K562 (cell line): ENCODE measurements at places on chromosomes 7 and 10. TPM values are rescaled to one million over a fixed set of nuclear protein-coding genes. Genes with fewer than 3 reads are reported as not detected.

DNA sequence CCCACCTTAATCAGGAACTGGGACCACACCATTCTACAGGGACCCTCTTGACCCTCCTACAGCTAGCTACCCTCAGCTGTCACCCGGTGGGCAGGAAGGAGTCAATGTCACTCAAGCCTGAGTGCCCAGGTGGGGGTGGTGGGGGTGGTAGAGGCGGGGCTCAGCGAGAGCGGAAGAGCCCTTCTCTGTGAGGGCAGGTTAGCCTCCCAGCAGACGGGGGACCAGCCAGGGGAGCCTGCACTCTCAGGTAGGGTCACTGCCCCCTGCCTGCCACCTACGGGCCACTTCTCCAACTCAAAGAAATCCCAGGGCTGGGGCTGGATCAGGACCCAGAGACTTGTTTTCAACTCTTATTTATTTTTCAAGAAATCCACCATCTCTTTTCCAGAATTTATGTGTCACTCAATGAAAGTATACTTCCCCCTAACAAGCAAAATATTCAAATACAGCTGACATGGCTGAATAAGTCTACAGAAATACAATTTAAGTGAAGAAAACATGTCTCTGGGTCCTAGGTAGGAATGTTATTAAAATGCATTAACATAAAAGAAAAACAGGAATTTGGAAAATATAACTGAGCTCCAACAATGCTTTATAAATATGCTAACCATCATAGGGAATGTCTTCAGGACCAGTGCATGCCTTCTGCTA lies 63.4 kb upstream of the DDC start:
- peaks cover 21% of the 10 kb centered on the region; the same call in 2 of the 3 replicates for H3K36me3 ChIP-seq
- H3K27ac ChIP-seq, result no peak overlapping the region
- no peaks in the 10 kb centered on the region for H3K27me3 ChIP-seq

DNA sequence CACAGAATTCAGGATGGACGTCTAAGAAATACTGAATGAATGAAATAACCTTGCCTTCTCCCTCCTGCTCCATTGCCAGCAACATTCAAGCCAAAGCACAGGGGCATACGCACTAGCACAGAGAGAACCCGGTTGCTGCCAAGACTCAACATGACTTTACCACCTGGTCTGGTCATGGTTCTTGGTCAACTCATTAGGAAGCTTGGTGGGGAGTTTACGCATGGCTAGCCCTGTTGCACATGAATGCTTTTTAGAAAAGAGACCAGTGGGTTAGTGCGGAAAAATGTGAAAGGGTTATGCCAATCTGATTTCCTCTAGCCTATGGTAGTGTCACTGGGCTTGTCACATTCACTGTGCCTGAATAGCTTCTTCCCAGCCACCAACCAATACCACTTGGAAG lies 187.6 kb upstream of the NEBL start:
- no peaks in the 10 kb centered on the region; the same call in 2 of the 3 replicates for H3K36me3 ChIP-seq
- H3K4me1 ChIP-seq, result no peaks in the 10 kb centered on the region
- H3K27ac ChIP-seq, result no peak overlapping the region
- no peak for DNase-seq
- H3K4me3 ChIP-seq, result no peak overlapping the region

- H3K27me3 ChIP-seq, result no peaks in the 10 kb centered on the region
- H3K27ac ChIP-seq, result no peak overlapping the region
- H3K36me3 ChIP-seq, result peaks cover 8% of the 10 kb centered on the region
- H3K4me3 ChIP-seq, result no peak overlapping the region
- no peak for DNase-seq
- H3K4me1 ChIP-seq, result peaks cover 4% of the 10 kb centered on the region; the same call in 1 of the 2 replicates
Observed at GRCh38 chr10:5068274-5068984, 25.8 kb upstream of the AKR1C3 start.

- no peak overlapping the region for H3K4me3 ChIP-seq
- H3K36me3 ChIP-seq, result no peaks in the 10 kb centered on the region
- H3K4me1 ChIP-seq, result peaks cover 3% of the 10 kb centered on the region
Observed at GRCh38 chr7:47195641-47196040, 386.3 kb downstream of the TNS3 start.

DNA sequence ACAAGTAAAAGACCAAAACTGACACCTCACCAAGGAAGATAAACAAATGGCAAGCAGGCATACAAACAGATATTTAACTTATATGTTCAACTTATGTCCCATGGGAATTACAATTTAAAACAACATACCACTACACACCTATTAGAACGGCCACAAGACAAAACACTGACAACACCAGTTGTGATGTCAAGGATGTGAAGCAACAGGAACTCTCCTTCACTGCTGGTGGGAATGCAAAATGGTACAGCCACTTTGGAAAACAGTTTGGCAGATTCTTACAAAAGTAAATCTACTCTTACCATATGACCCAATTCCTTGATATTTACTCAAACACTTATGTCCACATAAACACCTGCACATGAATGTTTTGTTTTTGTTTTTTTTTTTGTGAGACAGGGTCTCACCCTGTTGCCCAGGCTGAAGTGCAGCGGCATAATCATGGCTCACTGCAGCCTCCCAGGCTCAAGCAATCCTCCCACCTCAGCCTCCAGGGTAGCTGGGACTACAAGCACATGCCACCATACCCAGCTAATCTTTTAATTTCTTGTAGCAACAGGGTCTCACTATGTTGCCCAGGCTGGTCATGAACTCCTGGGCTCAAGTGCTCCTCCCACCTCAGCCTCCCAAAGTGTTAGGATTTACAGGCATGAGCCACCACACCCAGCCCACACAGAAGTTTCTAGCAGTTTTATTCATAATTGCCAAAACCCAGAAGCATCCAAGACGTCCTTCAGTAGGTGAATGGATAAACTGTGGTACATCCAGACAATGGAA lies 27.3 kb downstream of the HERC4 start:
- no peaks in the 10 kb centered on the region; the same call in 2 of the 3 replicates for H3K36me3 ChIP-seq
- no peak overlapping the region for H3K27ac ChIP-seq
- H3K27me3 ChIP-seq, result no peaks in the 10 kb centered on the region

DNA sequence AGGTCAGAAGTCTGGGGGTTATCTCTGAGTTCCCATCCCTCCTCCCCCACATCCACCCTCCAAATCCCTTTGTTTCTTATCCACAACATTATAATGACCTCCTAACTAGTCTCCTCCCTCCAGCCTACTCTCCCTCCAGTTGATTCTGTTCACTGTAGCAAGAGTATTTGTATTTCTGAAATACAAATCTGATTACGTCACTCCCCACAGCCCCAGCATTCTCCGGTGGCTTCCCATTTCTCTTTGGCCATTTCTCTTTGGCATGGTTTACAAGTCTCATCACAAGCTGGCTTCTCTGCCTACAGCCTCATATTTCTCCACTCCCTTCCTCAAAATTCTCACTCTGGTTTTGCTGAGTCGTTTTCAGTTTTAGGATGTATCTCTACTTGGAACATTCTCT lies 24.6 kb upstream of the MRPS33 start:
- H3K4me1 ChIP-seq, result no peaks in the 10 kb centered on the region
- H3K27me3 ChIP-seq, result peaks cover 3% of the 10 kb centered on the region; the same call in 2 of the 3 replicates
- no peak for DNase-seq
- no peak overlapping the region for H3K4me3 ChIP-seq
- H3K36me3 ChIP-seq, result no peaks in the 10 kb centered on the region
- H3K27ac ChIP-seq, result no peak overlapping the region

DNA sequence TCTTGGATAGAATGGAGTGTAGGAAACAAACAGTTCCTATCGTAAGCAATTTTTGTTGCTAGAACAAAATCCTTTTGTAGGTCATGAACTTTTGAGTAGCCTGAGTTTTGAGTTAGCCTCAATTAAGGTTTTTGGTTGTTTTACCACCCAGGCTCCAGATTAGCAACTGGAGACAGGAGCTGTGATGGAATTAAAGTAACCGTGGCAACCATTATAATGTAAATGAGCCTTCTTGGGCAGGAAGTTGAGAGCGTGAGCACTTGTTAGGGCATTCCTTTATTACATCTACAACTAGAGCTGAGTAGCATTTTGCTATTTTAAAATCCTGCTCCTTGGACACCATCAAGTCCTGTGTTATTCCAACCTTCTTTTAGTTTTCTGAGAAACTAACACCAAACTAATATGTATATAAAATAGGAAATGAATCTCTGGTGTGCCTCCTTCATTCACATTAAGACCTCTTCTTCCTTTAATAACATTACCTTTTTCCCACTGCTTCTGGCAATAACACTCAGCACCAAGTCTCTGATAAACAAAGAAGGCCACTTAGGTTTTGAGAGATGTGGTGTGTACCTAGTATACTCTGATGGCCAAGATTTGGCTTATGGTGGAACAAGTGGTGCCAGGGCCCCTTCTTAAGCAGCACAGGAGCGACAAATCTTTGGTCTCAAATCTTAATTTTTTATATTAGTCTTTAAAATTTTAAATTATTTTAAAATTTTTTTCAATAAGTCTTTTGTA lies 34.0 kb downstream of the AHCYL2 start:
- no peak overlapping the region for H3K4me3 ChIP-seq
- no peaks in the 10 kb centered on the region for H3K4me1 ChIP-seq
- no peak overlapping the region for H3K27ac ChIP-seq

DNA sequence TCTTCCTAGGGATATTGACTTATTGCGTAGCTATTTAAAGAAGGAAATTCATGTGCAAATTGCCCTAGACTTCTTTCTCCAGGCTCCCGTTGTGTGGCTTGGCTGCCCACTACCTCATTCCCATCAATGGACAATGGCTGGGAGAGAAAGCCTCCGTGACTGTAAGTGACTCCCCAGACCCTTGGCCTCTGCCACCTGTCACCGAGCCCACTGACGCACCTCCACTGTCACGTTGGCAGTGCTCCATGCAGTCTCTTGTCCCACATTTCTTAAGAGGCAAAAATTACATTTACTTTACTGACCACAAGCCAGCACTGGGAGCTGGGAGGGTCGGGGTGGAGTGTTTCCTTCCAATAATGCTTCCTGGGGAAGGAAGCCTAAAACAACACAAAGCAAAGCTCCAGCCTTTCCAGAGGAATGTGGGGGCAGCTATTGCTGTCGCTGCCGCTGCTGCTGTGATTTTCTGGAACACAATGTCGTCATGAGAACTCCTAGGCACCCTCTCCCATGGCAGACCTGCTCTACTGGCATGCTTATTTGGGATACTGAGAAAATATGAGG lies 89.7 kb upstream of the STEAP1B start:
- H3K27ac ChIP-seq, result no peak overlapping the region
- H3K36me3 ChIP-seq, result peaks cover 3% of the 10 kb centered on the region; the same call in 2 of the 3 replicates
- no peaks in the 10 kb centered on the region for H3K27me3 ChIP-seq
- no peak overlapping the region for H3K4me3 ChIP-seq
- DNase-seq, result no peak

- no peak overlapping the region for H3K4me3 ChIP-seq
- H3K36me3 ChIP-seq, result no peaks in the 10 kb centered on the region
- no peaks in the 10 kb centered on the region for H3K4me1 ChIP-seq
Observed at GRCh38 chr7:147418966-147419365, 1171.6 kb upstream of the C7orf33 start.

DNA sequence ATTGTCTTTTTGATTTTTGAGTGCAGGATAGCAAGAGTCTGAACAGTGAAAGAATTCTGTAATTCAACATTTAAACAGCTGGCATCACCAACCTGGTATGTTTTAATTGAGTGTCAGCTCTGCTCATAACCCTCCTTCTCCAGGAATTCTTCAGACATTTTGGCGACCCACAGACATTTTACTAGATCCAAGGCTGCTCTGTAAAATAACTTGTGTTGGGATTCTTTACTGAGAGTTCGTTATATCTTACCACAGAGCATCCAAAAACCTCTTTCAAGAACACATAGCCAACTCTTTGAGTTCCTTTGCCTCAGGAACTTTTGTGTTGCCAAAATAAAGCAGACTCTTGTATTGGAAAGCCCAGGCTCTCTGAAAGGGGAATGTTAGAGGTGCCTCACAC lies 27.7 kb upstream of the SORCS3 start:
- H3K4me1 ChIP-seq, result no peaks in the 10 kb centered on the region
- H3K27ac ChIP-seq, result no peak overlapping the region
- H3K36me3 ChIP-seq, result no peaks in the 10 kb centered on the region
- H3K27me3 ChIP-seq, result no peaks in the 10 kb centered on the region

GRCh38 chr10:32054094-32054493 lies 2.1 kb downstream of the KIF5B start:
- peaks cover 7% of the 10 kb centered on the region for H3K4me1 ChIP-seq
- peaks cover 33% of the 10 kb centered on the region; the same call in 2 of the 3 replicates for H3K36me3 ChIP-seq
- H3K27ac ChIP-seq, result peak overlapping the region; percentile 37
- no peak for DNase-seq
- peak overlapping the region; percentile 95 for H3K4me3 ChIP-seq

GRCh38 chr10:43212043-43212721 lies 54.7 kb downstream of the RASGEF1A start:
- no peak overlapping the region for H3K27ac ChIP-seq
- H3K4me1 ChIP-seq, result peaks cover 24% of the 10 kb centered on the region
- peaks cover 70% of the 10 kb centered on the region for H3K27me3 ChIP-seq
- no peak for DNase-seq
- no peak overlapping the region for H3K4me3 ChIP-seq
- H3K36me3 ChIP-seq, result no peaks in the 10 kb centered on the region

GRCh38 chr10:131014271-131014670 lies 297.2 kb downstream of the TCERG1L start:
- H3K27me3 ChIP-seq, result peaks cover 6% of the 10 kb centered on the region; the same call in 1 of the 2 replicates
- no peak for DNase-seq
- H3K27ac ChIP-seq, result no peak overlapping the region
- H3K4me3 ChIP-seq, result no peak overlapping the region
- H3K36me3 ChIP-seq, result no peaks in the 10 kb centered on the region

DNA sequence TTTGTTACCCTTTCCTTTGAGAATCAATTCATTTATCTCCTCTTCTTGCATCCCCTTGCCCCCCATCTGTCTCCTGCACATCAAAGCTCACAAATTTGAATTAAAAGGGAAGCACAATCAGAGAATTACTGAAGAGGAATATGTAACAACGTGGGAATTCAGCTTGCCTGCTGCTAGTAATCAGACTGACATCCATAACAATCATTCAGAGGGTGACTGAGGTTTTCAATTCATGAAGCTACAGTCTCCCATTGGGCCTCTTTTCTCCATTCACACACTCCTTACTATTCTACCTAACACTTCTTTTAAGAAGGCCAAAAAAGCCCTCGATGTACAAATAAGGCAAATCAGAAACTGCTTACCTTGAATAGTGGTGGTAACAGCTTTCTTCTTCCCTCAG lies 24.3 kb upstream of the DNA2 start:
- peaks cover 50% of the 10 kb centered on the region for H3K36me3 ChIP-seq
- H3K27ac ChIP-seq, result no peak overlapping the region
- no peak for DNase-seq
- H3K4me3 ChIP-seq, result no peak overlapping the region
- H3K4me1 ChIP-seq, result no peaks in the 10 kb centered on the region

DNA sequence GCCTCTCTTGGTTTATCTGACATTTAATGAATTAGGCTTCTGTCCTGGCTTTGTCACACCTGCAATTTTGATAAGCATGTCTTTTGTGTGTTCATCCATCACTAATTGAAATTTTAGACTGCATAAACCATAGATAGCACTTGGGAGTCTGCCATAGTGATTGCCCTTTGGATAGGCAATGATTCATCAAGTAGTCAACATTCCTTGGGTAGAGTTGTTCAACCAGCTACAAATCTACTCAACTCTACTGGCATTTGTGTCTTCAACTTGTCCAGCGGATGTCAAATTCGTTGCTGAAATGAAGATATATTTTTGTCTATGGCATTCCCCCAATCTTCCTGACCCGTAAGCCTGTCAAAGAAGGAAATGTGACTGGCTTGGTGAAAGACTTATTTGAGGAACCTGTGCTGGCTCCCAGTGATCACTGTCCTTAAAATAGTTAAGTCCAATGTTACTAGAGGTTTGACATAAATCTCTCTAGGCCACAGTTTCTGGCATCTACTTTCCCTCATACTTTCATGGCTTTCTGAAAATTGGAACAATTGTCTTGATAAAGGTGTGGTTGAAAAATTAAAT lies 33.7 kb upstream of the CREB5 start:
- H3K36me3 ChIP-seq, result no peaks in the 10 kb centered on the region
- H3K27ac ChIP-seq, result no peak overlapping the region
- no peaks in the 10 kb centered on the region for H3K27me3 ChIP-seq
- H3K4me1 ChIP-seq, result no peaks in the 10 kb centered on the region
- DNase-seq, result no peak

TLX1 gene
- 0.33 and 0.47 TPM in 2 replicates for total RNA-seq

IRF5 gene
- 0.04 and 0.20 TPM in 2 replicates for total RNA-seq

HNRNPH3 gene
- 162 and 170 TPM in 2 replicates for total RNA-seq

JCAD gene
- 0.20 TPM in 1 of 2 replicates, not detected in the other for total RNA-seq

OR2A1 gene
- total RNA-seq, result not detected in 2 replicates

NUTM2D gene
- total RNA-seq, result 8.6 and 9.6 TPM in 2 replicates
